Stimulated activated CD4-positive, alpha-beta T cell treated with anti-CD3 and anti-CD28 coated beads, Interleukin-15, amount 100 ng/mL, for 24 hours (primary cell): ENCODE measurements at places on chromosomes 11 and 22.

GRCh38 chr11:71370895-71371673 is 77.1 kb downstream of the DHCR7 start:
- no peak for DNase-seq

DNA sequence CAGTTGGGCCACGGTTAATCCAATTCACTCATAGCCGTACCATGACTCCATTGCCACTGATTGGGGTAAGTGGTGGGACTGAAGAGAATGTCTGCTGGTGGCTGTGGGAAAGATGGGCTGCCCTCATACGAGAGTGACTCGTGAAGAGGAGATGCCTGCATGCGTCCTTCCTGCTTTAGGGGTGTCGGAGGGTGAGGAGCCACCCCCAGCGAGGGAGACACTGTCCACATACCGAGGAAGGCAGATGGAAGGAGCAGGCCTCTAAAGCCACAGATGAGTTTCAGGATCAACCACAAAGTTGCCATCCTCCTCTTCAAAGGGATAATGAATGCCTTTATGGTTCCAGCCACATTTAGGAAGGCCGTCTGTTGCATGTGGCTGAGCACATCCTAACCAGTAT is 83.2 kb downstream of the GRIK4 start:
- DNase-seq: no peak

GRCh38 chr11:120088056-120088455 is 49.9 kb downstream of the TRIM29 start:
- no peak for DNase-seq

GRCh38 chr11:104061853-104062521 is 25.5 kb downstream of the DDI1 start:
- no peak for DNase-seq

DNA sequence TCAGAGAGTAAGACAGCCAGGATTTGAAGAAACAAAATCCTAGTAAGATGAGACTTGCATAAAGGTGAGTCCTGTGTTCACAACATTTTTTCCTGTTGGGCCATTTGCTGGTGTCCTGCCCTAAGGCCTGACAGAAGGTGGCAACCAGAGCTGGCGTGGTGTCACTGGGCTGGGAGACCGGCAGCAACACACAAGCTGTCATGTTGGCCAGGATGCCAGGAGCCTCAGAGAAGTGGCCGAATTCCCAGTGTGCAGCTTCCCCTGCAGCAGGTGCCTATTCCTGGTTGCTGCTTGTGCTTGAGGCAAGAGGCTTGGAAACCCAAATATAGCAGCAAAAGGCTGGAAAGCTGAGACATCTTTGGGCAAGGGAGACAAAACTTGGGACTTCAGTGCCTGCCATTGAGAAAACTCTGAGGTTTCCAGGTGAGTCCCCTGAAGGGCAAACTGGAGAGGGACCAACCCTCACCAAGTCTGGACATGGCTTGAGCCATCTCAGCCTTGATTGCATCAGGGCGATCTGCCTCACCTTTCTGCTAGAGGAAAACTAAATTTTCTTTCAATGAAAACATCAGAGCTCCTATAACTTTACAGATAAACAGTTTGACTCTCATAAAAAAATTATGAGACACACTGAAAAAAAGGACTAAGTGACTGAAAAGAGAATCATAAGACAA is 25.9 kb downstream of the ALG12 start:
- DNase-seq: no peak

GRCh38 chr11:119591836-119592310 is 137.1 kb downstream of the NECTIN1 start:
- DNase-seq: no peak

DNA sequence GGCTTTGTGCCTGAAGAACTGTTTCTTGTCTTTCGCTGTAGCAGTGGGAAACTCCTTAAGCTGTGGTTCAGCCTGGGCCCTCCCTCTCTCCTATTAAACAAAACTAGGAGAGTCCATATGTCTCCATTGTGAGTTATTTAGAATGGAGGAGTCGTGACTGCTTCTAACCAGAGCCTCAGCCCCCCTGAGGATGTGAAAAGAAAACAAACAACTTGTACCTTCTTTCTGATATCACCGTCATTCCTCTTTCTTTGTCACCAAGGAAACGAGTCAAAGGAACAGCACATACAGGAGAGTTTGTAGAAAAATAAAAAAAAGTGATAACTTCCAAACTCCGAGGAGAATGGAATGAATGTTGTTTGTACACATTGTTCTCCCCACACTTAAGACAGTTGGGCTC is 11.6 kb upstream of the EXT2 start:
- DNase-seq: no peak

DNA sequence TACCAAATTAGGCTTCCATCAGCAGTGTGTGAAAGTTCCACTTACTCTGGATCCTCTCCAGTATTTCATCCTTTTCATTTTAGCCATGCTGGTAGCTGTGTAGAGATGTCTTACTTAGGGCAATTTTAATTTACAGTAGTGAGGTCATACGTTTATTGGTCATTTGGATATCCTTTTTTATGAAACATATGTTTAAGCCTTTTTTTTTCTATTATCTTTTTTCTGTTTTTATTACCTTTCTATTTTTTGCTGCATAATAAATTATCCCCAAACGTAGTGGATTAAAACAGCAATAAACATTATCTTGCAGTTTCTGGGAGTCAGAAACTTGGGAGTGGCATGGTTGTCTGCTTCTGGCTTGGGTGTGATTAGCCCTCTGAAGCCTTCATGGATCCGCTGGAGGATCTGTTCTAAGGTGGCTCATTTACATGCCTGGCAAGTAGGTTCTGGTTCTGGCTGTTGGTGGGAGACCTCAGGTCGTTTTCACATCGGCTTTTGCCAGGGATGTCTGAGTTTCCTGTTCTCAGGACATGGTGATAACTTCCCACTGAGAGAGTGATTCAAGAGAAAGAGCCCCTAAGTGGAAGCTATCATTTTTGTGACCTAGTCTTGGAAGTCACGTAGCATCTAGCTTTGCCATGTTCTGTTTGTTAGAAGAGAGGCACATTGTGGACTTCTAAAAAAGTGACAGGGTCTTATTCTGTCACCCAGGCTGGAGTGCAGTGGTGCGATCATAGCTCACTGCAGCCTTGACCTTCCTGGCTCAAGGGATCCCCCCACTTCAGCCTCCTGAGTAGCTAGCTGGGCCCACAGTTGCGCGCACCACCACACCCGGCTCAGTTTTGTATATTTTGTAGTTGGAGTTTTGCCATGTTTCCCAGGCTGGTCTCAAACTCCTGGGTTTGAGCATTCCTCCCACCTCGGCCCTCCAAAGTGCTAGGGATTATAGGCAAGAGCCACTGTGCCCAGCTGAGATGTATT is 38.6 kb downstream of the PPP6R3 start:
- DNase-seq: no peak

GRCh38 chr11:110185121-110185591 is 92.0 kb downstream of the ZC3H12C start:
- DNase-seq: no peak

GRCh38 chr11:94664346-94664745 is 97.2 kb downstream of the PIWIL4 start:
- DNase-seq: no peak

DNA sequence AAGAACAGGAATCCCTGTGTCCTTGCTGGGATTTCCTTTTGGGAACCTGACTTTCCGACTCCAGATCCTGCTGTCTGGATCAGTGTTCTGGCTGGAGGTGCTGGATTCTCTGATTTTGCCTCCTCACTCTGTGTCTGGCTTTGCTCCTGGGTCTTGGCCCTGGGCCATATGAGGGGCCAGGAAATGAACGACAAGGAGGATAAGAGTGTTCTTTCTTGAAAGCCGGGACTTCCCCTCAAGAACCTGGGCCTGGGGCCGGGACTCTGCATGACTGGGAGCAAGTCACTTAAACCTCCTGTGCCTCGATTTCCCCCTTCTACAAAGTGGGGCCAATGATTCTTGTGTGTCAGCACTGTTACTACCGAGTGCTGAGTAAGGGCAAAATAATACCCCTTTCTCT is 2.9 kb upstream of the MYO7A start:
- no peak for DNase-seq

DNA sequence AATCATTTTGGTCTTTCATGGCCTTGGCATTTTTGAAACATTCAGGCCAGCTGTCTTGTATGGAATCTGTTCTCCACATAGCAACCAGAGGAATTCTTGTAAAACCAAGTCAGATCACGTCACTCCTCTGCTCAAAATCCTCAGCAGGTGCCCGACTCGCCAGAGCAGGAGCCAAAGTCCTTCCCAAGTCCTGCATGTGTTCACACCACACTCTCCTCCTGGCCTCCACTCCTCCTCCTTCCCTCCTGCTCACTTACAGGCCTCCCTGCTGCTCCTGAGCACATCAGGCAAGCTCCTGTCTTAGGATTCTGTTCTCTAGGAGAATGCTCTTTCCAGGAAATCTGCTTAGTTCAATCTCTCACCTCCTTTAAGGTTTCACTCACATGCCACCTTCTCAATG is 6.9 kb upstream of the PSMC3 start:
- no peak for DNase-seq

DNA sequence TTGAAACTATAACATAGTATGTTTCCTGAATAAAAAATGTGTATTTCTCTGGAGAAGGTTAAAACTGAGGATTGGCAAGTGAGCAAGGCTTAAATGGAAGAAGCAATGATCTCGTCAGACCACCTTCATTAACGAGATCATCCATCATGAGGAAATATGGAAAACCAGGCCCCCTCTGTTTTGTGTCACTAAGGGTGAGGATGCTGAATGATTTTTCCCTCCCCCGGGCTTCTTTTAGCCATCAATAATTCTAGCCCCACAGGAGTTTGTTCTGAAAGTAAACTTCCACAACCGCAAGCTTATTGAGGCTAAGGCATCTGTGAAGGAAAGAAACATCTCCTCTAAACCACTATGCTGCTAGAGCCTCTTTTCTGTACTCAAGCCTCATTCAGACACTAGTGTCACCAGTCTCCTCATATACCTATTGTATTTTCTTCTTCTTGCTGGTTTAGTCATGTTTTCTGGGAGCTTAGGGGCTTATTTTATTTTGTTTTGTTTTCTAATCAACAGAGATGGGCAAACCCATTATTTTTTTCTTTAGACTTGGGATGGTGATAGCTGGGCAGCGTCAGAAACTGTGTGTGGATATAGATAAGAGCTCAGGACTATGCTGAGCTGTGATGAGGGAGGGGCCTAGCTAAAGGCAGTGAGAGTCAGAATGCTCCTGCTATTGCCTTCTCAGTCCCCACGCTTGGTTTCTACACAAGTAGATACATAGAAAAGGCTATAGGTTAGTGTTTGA is 5.8 kb upstream of the HBE1 start:
- no peak for DNase-seq

DNA sequence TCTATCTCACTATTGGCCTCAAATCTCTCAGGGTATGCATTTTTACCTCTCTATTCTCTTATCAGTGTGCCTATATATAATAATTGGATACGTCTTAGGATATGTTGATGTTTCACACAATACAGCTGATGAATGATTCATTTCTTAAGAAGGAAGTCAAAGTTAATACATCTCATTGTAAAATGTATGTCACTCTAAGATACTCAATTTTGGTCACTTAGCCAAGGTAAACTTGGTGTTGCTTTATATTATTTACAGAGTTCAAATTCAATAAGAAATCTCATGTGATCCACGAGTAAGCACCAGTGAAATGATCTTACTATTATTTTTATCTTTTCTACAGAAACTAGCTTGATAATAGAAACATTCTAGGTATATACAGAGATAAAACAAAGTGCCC is 1266.5 kb downstream of the JRKL start:
- DNase-seq: no peak

DNA sequence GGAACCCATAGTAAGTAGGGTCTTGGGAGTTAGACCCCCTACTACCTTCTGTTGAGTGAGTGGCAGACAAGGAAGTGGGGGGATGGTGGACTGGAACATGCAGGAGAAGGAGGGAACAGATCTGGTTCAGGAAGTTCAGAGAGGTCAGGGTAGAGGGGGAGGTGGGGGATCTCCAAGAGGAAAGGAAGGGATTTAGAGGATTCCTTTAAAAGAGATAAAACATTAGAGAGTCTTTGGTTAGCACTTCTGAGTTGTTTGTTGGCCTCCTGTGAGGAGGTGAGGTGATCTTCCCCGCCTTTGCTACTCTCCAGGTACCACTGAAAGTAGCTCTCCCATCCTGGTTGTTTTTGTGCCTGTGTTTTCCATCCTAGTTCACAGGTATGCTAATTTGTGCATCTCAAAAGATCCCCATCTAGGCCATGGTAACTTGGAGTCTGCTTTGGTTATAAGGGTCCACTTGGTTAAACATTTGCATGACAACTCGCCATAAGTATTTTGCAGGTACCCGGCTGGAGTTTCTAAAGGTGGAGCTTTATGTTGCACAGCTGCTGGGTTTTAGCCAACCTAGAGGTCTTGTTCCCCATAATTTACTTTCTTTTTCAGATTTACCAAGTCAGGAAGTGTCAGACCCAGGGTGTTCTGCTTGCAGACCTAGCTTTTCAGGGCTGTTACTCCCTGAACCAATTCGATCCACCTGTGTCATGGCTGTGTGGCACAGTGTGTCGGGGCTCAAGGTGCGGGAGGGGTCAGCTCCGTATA is 79.3 kb upstream of the SORL1 start:
- no peak for DNase-seq

DNA sequence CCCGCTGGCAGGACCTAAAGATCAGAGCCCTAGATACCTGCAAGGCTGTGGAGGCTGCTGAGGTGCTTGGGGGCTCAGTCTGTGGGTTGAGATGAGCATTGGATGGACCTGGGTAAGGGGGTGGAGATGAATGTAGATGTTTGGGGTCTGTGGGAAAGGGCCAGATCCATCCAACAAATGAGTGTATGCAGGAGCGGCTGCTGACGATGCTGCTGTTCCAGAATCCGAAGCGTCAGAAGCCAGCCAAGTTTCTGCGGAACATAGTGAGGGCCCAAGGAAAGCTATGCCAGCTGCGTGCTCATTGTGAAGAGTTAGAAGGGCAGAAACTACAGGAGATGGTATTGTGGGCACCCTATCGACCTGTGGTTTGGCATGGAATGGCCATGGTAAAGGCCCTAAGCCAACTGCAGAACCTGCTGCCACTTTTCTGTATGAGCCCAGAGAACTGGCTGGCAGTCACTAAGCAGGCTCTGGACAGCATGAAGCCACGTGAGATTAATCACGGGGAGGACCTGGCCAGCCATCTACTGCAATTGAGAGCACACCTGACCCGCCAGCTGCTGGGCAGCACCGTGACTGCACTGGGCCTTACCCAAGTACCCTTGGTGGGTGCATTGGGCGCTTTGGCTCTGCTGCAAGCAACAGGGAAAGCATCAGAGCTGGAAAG is 36.6 kb downstream of the RRP8 start:
- DNase-seq: no peak

- no peak for DNase-seq
Measured at GRCh38 chr22:32322986-32323385, 34.7 kb upstream of the RFPL3 start.

- DNase-seq: no peak
Measured at GRCh38 chr11:15568440-15568839, 453.7 kb downstream of the INSC start.

DNA sequence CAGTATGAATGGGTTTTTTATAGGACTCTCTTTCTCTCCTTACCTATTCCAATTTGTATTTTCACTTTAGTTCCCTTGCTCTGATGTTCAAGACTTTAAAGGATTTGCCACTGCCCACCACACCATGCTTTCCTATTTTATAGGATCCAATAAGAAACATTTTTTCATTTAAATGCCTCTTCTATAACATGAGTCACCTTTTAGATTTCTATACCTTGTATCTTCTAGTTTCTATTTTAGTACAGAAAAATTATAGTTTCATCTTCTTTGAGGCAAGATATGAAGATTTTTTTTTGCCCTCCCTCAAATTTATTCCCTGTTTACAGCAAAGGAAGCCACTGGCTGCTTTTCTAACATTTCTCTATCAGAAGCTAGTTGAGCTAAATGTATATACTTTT is 76.8 kb downstream of the ARFGAP2 start:
- DNase-seq: no peak

GRCh38 chr22:49046546-49047361 is 780.9 kb downstream of the BRD1 start:
- DNase-seq: peak; percentile 58

GRCh38 chr11:73951797-73952196 is 971 bp downstream of the DNAJB13 start:
- no peak for DNase-seq
